Activated B cell treated with CpG ODN at 0.5 μM for 24 hours (primary cell): ENCODE measurements at places on chromosomes 1 and 21.

- no peak for DNase-seq
Observed at GRCh38 chr1:152495066-152495675, 15.4 kb upstream of the LCE5A start.

DNA sequence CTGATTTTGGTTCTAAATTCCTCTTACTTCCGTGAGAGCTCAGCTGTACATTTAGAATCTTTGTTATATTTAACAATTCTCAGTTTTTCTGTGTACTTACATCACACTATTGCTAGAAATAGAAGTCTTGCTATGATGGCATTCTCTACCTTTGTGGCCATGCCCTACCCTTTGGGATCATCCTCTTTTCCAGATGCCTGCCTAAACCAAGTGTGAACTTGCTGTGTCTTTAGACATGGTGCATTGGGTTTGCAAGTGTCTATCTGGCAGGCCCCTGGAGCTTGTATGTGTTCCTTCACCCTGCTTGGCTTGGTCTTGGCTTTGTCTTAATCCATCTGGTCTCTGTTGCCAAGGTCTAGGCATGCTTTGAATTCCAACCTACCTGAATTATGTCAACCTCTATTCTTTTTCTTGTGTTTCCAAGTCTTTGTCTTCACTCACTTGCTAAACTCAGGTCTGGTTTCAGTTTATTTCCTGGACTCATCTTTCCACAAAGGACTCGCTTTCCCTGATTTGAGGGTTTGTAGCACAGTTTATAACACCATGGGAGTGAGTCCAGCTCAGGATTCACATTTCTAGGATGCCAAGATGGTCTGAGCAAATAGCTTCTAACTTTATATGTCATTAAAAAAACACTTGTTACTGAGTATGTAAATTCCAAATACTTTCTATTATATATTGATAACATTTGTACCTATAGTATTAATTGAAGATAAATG, 20.6 kb upstream of the APOBEC4 start:
- DNase-seq, result no peak

- DNase-seq, result no peak
Observed at GRCh38 chr1:57066980-57067610, 101.3 kb upstream of the C8B start.

DNA sequence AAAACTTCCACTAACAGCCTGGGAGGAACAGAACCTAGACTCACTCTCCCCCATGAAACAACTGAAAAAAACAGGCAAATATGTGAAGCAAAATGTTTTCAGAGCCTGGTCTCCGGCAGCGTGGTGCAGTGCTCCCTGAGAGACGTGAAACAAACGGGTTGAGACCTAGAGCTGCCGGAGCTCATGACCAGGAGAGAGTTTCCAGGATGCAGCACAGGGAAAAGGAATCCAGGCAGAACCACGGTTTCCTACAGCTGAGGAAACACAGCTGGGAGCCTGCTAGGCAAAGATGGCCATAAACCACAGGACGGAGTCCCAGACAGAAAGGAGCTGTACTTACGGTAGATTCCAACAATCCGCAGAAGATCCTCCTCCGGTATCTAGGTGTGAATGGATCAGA, 20.2 kb upstream of the SLC19A1 start:
- DNase-seq, result no peak
